Chondrocyte (in vitro differentiated cells): ENCODE measurements at places on chromosomes 7 and 10.

- peaks cover 6% of the 10 kb centered on the region for H3K4me1 ChIP-seq
- no peaks in the 10 kb centered on the region for H3K36me3 ChIP-seq
- no peak overlapping the region for H3K4me3 ChIP-seq
- H3K27ac ChIP-seq: no peak overlapping the region
- H3K27me3 ChIP-seq: peaks cover 16% of the 10 kb centered on the region
- no peak for DNase-seq
Measured at GRCh38 chr7:131961054-131961680, 404.7 kb upstream of the PODXL start.

- peak overlapping the region; percentile 43 for H3K27ac ChIP-seq
- DNase-seq: no peak
- H3K4me1 ChIP-seq: peaks cover 24% of the 10 kb centered on the region
- no peaks in the 10 kb centered on the region for H3K27me3 ChIP-seq
- H3K36me3 ChIP-seq: no peaks in the 10 kb centered on the region
- H3K4me3 ChIP-seq: no peak overlapping the region
Measured at GRCh38 chr10:59880971-59881510, 25.3 kb downstream of the CCDC6 start.

DNA sequence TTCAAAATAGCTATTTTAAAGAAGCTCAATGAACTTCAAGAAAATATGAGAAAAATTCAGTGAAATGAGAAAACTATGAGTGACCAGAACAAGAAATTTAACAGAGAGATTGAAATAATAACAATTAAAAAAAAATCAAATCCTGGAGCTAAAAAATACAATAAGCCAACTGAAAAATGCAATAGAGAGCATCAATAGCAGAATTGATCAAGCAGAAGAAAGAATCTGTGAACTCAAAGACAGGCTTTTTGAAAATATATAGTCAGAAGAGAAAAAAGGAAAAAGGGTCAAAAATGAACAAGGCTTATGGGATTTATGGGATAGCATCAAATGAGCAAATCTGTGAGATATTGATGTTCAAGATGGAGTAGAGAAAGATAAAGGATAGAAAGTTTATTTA is 133.0 kb downstream of the OTUD1 start:
- no peaks in the 10 kb centered on the region for H3K27me3 ChIP-seq
- H3K27ac ChIP-seq: no peak overlapping the region
- H3K4me3 ChIP-seq: no peak overlapping the region
- H3K4me1 ChIP-seq: no peaks in the 10 kb centered on the region
- peaks cover 2% of the 10 kb centered on the region for H3K36me3 ChIP-seq
- no peak for DNase-seq

DNA sequence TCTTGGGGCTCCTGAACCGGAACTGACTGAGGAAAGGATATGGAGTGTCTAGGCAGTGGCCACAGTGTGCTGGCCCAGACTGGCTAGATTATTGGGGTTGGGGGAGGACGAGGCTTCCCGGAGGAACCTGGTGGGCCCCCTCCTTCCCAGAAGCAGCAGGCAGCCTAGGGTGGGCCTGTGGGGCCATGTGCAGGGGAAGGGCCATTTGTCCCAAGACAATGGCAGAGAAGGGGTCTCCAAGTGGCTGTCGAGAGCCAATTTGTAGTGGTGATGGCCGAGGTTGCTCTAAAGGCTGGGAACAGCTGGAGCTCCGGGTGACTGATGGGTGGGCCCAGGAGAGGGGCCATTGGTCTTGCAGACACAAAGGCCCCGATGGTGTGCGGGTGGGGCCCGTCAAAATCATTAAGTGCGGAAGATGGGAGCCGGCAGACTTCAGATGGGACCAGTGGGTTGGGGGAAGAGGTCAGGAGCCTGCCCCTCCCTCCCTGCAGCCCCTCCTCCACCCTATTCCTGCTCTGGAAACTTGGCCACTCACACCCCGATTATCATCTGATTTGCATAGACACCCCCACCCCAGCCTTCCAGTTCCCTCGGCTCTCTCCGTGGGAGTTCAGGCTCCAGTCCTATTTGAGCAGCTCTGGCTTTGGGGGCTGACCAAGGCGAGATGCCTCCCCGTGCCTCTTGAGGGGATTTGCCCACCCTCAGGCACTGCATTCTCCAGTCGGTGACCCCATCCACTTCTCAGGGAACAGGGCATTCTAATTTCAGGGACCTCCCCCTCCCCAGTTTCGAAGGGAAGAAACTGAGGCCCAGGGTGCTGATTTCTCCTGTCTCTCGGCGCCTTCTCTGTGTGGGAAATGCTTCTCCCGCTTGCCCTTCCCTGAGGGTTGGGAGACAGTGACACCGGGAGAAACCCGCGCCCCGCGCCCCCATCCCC is 36.0 kb upstream of the PAX2 start:
- H3K27me3 ChIP-seq: peaks cover 70% of the 10 kb centered on the region
- H3K4me3 ChIP-seq: peak overlapping the region; percentile 31
- no peak for DNase-seq
- no peak overlapping the region for H3K27ac ChIP-seq

GRCh38 chr7:38748056-38748610 is 117.0 kb upstream of the AMPH start:
- no peak overlapping the region for H3K4me3 ChIP-seq
- peaks cover 5% of the 10 kb centered on the region for H3K4me1 ChIP-seq
- no peak overlapping the region for H3K27ac ChIP-seq
- no peak for DNase-seq
- H3K27me3 ChIP-seq: no peaks in the 10 kb centered on the region

GRCh38 chr7:130458257-130458656 is 17.4 kb upstream of the CEP41 start:
- H3K4me3 ChIP-seq: no peak overlapping the region
- H3K4me1 ChIP-seq: no peaks in the 10 kb centered on the region
- H3K27ac ChIP-seq: no peak overlapping the region

DNA sequence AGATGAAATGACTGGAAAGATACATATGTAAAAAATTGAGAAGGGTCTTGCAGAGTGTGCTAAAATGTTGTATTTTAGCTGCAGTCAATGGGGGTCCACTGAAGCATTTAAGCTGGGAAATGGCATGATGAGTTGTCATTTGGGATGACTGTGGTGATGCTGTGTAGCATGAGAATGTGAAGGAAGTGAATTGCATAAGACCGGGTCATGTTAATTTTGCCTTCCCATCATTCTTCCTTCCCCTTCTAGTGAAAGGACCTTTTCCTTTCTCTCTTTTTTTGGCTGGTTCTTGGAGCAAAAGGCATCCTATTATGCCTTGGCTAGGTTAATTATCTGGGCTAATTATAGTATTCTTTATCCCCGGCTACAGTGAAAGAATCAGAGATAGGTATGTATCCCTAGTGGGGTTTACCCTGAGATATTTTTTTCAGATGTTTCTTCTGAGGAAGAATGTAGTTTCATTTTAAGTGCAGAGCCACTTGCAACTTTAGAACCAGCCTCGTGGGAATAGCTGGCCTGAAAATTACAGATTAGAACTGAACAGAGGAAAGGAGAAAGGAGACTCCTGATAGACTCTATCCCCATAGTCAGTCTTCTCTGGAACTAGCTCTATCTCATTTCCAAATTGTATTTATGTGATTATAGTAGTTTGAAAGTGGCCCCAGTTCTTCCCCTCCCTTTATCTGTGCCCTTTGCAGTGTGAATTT is 93.6 kb downstream of the HGF start:
- peak overlapping the region; percentile 77 for H3K27ac ChIP-seq
- H3K36me3 ChIP-seq: peaks cover 2% of the 10 kb centered on the region
- H3K4me1 ChIP-seq: peaks cover 31% of the 10 kb centered on the region

DNA sequence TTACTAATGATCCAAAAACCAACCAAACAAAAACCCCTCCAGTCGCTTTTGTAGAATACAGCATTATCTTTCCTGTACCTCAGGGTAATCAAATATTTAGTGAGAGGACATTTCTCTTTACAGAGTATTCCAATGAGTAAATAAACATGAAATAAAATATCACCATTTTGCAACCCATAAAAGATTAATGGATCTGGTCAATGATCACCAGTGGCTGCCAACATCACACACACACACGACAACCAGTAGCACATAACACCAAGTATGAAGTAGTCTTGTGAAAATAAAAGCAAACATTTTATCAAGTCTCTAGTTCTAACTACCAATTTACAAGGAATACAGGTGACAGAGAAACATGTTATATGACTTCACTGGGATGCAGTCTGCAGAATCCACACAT is 188.6 kb upstream of the IMMP2L start:
- DNase-seq: no peak
- peaks cover 5% of the 10 kb centered on the region for H3K4me1 ChIP-seq
- no peak overlapping the region for H3K27ac ChIP-seq
- H3K4me3 ChIP-seq: no peak overlapping the region
- H3K27me3 ChIP-seq: no peaks in the 10 kb centered on the region

- H3K4me3 ChIP-seq: no peak overlapping the region
- H3K27ac ChIP-seq: no peak overlapping the region
- no peak for DNase-seq
- H3K4me1 ChIP-seq: no peaks in the 10 kb centered on the region
- H3K27me3 ChIP-seq: no peaks in the 10 kb centered on the region
Measured at GRCh38 chr7:6032641-6033040, 1.5 kb downstream of the ANKRD61 start.

DNA sequence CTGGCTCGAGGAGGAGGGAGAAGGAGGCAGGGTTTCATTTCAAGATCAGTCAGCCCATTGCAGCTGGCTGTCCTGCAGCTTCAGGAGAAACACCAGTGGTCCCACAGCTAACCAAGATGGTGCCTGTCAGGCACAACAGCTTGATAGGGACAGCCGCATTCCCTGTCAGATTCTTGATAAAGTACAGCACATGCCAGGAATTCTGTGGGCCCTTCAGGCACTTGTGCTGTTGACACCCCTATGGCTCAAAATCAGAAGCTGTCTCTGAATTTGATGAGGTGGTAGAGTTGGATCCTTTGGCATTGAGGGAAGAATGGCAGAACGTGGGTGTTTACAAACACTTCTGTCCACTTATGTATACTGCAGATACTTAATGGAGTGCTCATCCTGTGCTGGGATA is 354.3 kb downstream of the KCNMA1 start:
- H3K27ac ChIP-seq: no peak overlapping the region
- DNase-seq: no peak
- no peaks in the 10 kb centered on the region for H3K27me3 ChIP-seq
- peaks cover 66% of the 10 kb centered on the region for H3K4me1 ChIP-seq
- H3K36me3 ChIP-seq: peaks cover 3% of the 10 kb centered on the region

- no peak overlapping the region for H3K4me3 ChIP-seq
- no peaks in the 10 kb centered on the region for H3K36me3 ChIP-seq
- H3K27ac ChIP-seq: no peak overlapping the region
Measured at GRCh38 chr7:36862771-36863261, 138.5 kb upstream of the AOAH start.

- H3K4me3 ChIP-seq: no peak overlapping the region
- no peaks in the 10 kb centered on the region for H3K4me1 ChIP-seq
- H3K36me3 ChIP-seq: no peaks in the 10 kb centered on the region
- H3K27me3 ChIP-seq: no peaks in the 10 kb centered on the region
- no peak overlapping the region for H3K27ac ChIP-seq
- DNase-seq: no peak
Measured at GRCh38 chr10:44774676-44775401, 136.3 kb upstream of the TMEM72 start.

DNA sequence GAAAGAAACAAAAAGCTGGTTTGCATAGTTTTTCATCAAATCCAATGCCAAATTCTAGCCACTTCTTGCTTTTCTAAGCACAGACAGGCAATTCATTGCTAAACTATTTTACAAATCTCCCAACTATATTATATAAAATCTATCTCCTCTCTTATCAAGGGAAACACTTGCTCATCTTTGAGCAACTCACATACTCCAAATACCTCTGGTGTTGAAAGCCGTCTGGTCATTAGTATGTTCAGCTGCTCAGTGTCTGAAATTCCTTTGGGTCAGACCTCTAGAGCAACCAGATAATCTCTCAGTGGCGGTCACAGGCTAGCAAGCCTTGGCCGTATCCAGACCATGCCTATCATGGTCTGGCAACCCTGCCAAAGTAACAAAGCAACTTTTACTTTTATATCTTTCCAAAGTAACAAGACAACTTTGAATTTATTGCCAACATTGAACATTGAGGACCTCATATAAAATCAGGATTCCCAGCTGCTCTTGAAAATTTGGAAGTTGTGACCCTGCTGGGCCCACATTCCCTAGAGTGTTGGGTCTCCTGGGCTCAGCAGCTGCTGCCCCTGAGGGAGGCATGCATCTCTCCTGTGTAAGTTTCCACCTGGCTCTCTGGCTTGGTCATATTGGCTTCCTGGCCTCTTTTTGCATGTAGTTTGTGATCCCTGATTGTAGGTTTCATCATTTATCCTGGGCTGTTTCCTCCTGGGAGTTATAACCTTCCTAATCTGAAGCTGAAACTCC is 56.8 kb upstream of the LANCL2 start:
- no peak overlapping the region for H3K4me3 ChIP-seq
- H3K27me3 ChIP-seq: peaks cover 5% of the 10 kb centered on the region
- peak overlapping the region; percentile 68 for H3K27ac ChIP-seq
- no peak for DNase-seq

DNA sequence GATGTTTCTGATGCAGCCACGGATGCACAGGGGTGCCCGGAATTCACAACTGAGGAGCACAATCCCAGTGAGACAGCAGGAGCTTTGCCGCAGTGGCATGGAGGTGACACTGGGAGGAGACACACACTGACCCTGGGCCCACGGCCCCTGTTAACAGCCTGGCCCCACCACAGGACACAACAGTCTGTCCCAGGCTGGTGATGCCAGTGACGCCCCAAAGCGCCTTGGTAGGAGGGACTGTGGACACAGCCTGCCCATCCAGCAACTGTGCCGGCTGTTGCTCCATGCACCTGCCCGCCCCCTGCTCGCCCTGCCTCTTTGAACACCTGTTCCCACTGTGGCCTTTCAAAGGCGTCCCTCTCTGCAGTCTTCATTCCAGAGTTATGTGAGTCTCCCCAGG is 49.8 kb downstream of the KLF6 start:
- DNase-seq: no peak
- H3K27ac ChIP-seq: no peak overlapping the region
- H3K4me3 ChIP-seq: no peak overlapping the region
- H3K36me3 ChIP-seq: no peaks in the 10 kb centered on the region

DNA sequence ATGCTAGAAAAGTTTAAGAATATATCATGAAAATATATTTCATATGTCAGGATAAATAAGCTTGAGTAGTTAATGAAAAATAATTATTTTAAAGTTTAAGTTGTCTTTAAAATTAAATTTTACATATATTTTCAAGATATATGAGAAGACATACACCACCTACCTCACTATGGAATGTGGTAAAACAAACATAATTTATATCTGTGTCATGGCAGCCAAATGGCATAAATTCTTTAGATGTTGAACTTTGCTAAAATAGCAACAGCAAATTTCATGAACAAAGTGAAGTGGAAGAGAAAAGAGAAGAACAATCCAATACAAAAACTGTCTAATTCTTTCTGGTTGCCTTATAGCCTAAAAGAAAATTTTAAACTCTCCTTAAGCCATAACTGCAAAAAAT is 39.6 kb upstream of the SLC16A12 start:
- H3K27ac ChIP-seq: peak overlapping the region; percentile 45
- H3K27me3 ChIP-seq: no peaks in the 10 kb centered on the region
- peaks cover 28% of the 10 kb centered on the region for H3K4me1 ChIP-seq
- no peak overlapping the region for H3K4me3 ChIP-seq
- H3K36me3 ChIP-seq: peaks cover 2% of the 10 kb centered on the region
- DNase-seq: no peak

GRCh38 chr7:103932389-103932788 is 57.1 kb downstream of the RELN start:
- DNase-seq: no peak
- peaks cover 25% of the 10 kb centered on the region for H3K27me3 ChIP-seq
- no peaks in the 10 kb centered on the region for H3K4me1 ChIP-seq
- no peak overlapping the region for H3K27ac ChIP-seq
- H3K36me3 ChIP-seq: no peaks in the 10 kb centered on the region
- H3K4me3 ChIP-seq: no peak overlapping the region
